Umbilical cord (tissue), 2 donors: ENCODE measurements at places on chromosomes 7 and 10.

DNA sequence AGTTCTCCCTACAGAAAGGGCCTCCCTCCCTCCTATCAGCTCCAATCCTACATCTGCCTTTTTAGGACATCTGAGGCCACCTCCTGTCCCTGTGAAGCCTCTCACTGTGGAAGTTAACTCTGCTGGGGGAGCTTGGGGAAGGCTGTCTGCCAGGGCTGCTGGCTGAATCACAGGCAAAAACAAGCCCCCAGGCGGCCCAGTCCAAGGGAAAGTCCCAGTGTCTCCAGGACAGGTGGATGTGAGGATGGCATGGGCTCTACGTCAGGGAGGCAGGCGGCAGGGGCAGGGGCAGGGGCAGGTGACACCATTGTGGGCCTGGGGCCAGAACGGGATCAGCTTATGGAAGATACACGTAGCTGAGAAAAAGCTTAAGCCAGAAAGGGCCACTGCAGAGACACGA is 240.2 kb downstream of the MAD1L1 start:
- DNase-seq: no peak

- no peak for DNase-seq
Observed at GRCh38 chr7:20330928-20331909, 519 bp downstream of the ITGB8 start.

DNA sequence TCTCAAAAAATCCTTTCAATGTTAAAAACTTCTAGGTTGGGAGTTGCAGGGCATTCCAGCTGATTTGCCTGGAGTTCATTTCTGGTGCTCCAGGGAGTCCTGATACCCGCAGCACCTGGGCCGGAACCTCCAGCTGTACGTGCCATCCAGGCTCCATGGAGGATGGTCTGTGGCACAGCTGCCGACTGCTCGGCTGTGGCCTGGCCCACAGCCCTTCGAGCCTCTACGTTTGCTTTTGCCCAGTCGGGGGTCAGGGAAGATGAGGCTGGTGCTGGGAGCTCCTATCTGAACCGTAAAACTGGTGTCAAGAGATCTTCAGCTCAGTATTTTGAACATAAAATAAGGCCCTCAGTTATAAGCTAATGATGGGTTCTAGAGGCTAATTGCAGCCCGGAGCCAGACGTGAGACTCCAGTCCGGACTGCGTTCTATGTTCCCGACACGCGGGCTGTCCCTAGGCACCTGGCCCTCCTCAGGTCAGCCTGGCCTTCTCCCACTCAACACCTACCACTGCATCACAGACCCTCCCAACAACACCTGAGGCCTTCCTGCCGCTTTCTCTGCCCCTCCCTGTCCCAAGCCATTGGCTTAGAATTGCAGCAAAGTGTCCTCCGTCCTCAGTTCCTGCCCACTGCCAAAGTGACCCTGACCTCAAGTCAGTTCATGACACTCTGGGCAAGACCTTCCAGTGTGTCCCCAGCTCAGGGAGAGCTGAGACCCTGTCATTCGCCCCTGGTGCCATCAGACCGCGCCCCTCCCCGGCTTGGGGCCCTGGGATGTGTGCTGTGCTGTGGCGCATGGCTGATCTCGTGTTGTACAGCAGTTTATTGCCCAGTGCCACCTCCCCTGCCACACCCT is 64.2 kb upstream of the DNAJB6 start:
- DNase-seq: no peak

- DNase-seq: no peak
Observed at GRCh38 chr7:122983261-122983660, 12.2 kb downstream of the TAS2R16 start.

- DNase-seq: no peak
Observed at GRCh38 chr10:62017491-62017870, 116.0 kb downstream of the ARID5B start.

- DNase-seq: no peak
Observed at GRCh38 chr10:3031490-3031889, 35.9 kb upstream of the PFKP start.

GRCh38 chr10:33412653-33413361 is 78.3 kb upstream of the NRP1 start:
- peak; percentile 64 for DNase-seq

DNA sequence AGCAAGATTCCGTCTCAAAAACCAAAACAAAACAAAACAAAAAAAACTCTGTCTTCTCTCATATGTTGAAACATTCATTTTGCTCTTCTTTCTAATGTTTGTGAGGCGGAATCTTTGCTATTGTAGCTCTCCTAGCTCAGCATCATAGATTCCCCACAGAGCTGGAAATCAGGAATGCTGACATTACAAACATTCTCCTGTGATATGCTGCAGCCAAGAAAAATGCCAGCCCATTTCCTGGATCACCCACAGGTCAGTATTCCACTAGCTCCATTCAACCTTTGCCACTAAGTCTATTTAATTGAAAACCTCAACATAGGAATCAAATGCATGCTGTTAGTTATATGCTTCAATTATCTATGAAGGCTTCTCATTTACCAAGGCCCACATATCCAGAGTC is 186.3 kb downstream of the IPMK start:
- DNase-seq: no peak

DNA sequence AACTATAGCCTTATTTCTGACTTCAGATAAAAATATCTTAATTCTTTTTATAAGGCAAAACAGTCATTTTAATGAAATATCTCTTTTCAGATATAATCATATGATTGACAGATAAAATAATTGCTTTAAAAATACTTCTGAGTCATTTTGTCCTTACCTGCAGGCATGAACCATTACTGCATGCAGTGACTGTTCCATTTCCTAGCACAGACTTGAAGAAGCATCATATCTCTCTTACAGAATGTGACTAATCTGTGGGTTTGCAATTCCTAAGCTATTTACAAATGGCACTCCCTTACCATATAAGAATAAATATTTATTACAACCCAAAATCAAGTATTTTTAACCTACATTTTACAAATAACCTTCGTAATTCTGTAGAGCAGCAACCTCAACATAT is 120.7 kb downstream of the SRPK2 start:
- peak; percentile 22 for DNase-seq

DNA sequence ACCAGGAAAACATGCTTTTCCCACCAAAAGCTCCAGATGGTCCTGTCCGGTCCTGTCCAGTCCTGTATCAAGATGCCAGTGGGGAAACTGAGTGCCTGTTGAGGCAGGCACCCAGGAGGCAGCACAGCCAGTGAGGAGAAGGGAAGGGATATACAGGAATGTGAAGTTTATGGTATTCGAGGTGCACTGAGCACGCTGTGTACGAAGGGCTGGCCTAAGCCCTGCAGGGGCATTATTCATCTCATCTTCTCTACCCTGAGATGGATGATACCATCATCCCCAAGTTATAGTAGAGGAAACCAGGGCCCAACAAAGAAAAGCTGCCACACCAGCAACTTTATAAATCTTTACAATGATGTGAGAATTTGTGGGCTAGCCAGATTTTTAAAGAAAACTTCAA is 23.4 kb upstream of the FXYD4 start:
- no peak for DNase-seq

DNA sequence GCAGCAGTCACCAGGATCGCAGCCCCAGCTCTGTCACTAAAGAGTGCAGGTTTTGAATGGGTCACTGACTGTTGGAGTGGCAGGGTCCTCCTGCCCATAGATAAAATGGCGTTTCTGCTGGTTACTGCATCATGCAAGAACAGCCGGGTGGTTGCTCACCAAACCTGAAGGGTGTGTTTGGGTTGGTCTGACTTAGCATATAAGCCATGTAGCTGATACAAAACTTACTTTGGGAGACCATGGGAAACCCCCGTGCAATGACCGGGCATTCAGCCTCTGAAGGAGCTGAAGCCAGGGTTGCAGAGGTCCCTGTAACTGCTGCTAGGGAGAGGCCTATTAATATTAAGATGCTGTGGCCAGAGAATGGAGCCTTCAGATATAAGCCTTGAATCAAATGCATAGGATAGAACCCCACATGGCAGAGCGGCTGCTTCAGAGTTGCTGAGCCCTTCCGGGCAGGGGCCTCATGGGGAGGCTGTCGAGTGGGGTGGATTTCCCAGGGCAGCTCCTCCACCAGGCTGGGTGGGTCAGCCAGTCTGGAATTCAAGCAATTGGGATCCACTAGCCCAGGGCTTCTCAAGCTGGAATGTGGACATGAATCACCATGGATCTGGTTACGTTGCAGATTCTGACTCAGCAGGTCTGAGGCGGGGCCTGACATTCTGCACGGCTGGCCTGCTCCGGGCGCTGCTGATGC is 70.9 kb upstream of the CTBP2 start:
- DNase-seq: peak; percentile 82

- no peak for DNase-seq
Observed at GRCh38 chr10:71408436-71409225, 11.9 kb downstream of the CDH23 start.

- no peak for DNase-seq
Observed at GRCh38 chr7:1964211-1964912, 268.4 kb downstream of the MAD1L1 start.

- DNase-seq: no peak
Observed at GRCh38 chr10:131433568-131433967, 122.0 kb upstream of the TCERG1L start.

DNA sequence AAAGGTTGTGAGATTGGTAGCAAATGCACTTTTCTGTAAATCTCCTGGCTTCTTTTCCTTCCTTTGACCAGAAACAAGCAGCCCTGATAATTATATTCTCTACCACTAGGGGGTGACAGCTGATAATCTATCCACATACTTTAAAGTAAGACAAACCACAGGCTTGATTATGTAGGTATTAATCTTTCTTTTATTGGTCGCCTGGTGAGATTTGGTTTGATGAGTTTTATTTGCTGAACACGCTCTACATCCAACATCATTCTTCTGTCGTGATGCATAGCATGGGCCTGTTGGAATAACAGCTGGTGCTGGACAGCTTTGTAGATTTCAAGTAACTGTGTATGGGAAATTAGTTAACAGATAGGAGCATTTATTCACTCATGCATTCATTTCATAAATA is 63.5 kb downstream of the ZNF365 start:
- DNase-seq: peak; percentile 82

DNA sequence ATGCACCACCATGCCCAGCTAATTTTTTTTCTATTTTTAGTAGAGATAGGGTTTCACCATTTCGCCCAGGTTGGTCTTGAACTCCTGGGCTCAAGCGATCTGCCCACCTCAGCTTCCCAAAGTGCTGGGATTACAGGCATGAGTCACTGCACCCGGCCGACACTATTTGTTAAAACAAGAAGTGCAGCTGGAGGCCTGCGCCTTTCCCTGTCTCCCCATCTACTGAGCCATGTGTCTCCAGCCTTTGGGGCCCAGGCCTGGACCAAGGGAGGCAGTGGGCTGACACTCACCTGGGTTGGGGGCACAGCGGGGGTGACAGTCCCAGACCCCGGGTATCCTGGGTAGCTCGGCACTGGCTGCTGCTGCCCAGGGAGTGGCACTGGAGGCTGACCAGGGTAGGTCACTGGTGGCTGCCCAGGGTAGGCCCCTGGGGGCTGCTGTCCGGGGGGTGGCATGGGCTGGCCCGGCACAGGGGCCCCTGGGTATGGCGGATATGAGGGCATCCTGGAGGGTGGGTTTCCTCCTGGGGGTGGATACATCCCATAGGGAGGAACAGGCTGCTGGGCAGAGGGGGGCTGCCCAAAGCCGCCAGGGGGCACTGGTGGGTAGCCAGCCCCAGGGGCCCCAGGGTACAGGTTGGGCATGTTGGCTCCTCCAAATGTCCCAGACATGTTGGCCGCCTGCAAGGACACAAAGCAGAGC is 36.3 kb downstream of the PLAC9 start:
- DNase-seq: no peak

GRCh38 chr7:70389531-70390151 is 742.3 kb upstream of the GALNT17 start:
- no peak for DNase-seq

- peak; percentile 35 for DNase-seq
Observed at GRCh38 chr10:101969412-101969922, 86.5 kb downstream of the ARMH3 start.

DNA sequence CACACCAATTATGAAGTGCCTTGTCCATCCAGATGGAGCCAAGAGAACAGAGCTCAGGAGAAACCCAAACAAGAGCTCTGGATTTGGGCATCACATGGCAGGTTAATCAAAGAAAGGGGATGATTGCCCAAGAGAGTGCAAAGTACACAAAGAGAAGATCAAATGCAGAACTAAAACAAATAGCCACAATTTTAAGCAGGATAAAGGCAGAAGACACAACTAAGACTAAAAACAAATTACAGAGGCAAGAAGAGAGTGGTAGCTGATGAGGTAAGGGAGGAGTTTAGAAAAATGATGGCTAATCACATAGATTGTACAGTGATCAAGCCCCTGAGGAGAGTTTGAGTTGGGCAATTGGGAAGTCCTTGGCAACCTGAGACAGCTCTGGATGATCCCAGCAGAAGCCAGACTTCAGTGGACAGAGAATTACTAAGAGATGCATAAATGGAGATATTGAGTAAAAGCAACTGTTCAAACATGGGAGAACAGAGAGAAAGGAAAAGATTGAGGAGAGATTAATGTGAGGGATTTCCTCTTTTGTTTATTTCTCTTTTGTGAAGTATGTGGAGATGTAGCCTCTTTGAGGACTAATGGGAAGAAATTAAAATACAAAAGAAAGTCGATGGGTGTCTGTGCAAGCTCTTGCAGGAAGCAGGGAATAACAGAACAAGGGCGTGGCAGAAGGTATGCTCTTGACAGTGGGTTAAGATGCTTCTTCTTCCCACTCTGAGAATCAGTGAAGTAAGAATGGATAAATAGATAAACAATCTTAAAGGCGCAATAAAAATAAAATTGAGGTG is 101.9 kb downstream of the LRRN3 start:
- DNase-seq: no peak

DNA sequence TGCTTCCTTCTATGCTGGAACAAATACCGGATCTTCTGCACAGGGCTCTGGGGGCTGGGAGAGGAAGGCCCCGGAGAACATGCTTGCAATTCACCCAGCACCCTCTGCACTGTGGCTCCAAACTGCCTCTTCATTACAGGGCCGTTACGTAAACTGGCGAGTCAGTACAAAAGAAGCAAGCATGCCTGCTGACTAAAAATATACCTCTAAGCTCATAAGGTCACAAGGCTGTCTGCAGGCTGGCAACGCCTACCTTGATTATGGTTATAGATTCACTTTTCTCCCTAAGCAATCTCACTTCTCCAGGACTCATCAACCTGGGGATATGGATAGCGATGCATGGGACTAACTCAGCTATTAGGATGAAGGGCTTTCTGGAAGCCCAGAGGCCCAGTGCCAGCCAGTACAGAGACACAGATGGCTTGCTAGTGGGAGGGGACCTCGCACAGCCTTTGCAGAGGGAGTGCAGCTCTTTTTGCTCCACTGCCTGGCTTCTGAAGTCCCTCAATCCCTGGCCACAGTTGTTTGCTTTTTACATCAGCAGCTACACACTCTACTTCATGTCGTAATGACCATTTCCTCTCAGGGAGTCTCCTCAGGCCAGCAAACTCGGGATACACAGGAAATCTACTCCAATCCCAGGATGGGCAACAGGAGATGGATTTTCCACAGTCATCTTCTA is 96.1 kb downstream of the SH3PXD2A start:
- peak; percentile 87 for DNase-seq

- no peak for DNase-seq
Observed at GRCh38 chr10:28897617-28898464, 220.5 kb downstream of the BAMBI start.

DNA sequence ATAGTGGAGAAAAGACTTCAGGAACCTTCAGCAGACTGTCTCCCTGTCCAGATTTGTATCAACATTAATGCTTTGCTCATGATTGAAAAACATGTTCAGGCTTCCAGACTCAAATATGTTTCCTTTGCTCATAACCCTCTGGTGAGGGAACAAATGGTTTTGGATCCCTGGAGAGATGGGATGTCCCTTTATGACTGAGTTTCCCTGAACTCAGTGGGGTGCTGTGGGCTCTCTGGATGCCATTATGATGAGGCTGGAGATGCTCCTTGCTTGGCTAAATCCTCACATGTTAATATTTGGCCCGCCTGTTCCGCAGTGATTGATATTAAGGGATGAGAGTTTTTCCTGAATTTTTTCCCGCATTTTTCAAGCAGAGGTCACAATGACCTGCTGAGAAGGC is 749.4 kb downstream of the SUGCT start:
- DNase-seq: no peak
